ENCODE measurements at places on chromosomes 1 and 21. TPM values are rescaled to one million over a fixed set of nuclear protein-coding genes. Genes with fewer than 3 reads are reported as not detected.
A peak's percentile ranks its signal among the peaks of the same experiment; 100 is the strongest.

- peak overlapping the region; percentile 65 for H3K27ac ChIP-seq
- H3K4me3 ChIP-seq: peak overlapping the region; percentile 64
- H3K27me3 ChIP-seq: no peaks in the 10 kb centered on the region
- peaks cover 66% of the 10 kb centered on the region for H3K4me1 ChIP-seq
Observed at GRCh38 chr1:79499541-79499940, 493.0 kb upstream of the ADGRL4 start.

- H3K36me3 ChIP-seq: no peaks in the 10 kb centered on the region
- H3K4me3 ChIP-seq: no peak overlapping the region
- H3K27ac ChIP-seq: no peak overlapping the region
- H3K4me1 ChIP-seq: peaks cover 8% of the 10 kb centered on the region
- no peak for DNase-seq
Observed at GRCh38 chr1:114033961-114034360, 54.7 kb downstream of the OLFML3 start.

GRCh38 chr1:33312413-33312749, 8.5 kb downstream of the A3GALT2 start:
- no peak overlapping the region for H3K4me3 ChIP-seq
- DNase-seq: no peak
- peaks cover 4% of the 10 kb centered on the region for H3K27me3 ChIP-seq
- peaks cover 11% of the 10 kb centered on the region for H3K36me3 ChIP-seq
- H3K4me1 ChIP-seq: peaks cover 7% of the 10 kb centered on the region
- H3K27ac ChIP-seq: no peak overlapping the region

DNA sequence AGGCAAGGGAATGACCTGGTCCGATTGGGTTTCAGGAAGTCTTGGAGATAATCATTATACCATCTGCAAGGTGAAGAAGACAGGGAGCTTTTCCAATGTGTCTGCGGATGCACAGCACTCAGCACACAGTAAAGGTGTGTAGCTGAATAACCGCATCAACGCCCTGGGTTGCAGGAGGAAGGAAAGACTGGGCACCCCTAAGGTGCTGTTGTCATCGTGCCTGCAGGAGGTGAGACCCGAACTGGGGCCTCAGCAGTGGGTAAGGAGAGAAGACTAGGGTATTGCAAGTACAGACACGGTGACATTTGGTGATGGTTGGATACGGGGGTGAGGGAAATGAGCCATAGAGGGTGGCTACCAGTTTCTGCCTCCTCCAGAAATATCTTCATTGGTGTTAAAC, 1.1 kb upstream of the TRIM62 start:
- no peaks in the 10 kb centered on the region for H3K36me3 ChIP-seq
- peak overlapping the region; percentile 93 for H3K4me3 ChIP-seq
- peaks cover 3% of the 10 kb centered on the region for H3K27me3 ChIP-seq
- peaks cover 42% of the 10 kb centered on the region for H3K4me1 ChIP-seq

DNA sequence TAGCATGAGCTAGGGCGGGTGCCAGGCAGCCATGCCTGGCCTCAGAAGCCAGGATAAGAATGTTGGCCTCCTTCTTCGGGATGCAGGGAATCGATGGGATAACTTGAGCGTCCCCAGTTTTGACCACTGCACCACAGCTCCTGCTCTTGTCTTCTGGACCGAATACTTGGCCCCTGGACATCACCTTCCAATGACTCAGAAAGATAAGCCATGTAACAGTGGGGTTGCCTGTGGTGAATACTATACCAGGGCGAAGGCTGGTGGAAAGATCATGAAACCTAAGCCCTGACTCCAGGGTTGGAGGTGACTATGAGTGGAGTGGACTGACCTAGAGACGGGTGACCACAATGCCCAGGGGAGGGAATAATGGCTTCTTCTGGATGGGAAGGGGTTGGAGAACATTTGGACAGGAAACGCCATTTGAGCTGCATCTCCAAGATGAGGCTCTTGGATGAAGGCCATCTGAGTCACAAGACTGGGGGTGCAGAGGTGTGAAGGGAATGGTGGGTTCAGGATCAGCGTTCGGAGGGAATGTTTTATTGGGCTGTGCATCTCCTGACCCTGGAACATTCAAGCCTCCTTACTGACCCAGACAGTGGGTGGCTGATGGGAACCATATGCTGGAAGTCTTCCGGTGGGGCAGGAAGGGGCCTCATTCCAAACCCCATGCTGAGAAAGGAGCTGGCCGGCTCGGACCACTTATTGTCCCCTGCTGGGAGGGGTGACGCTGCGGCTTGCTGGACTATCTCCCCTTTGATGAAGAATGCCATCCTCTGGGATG, 18.5 kb upstream of the KCNE2 start:
- H3K27ac ChIP-seq: no peak overlapping the region
- DNase-seq: no peak
- H3K4me1 ChIP-seq: peaks cover 27% of the 10 kb centered on the region
- H3K36me3 ChIP-seq: no peaks in the 10 kb centered on the region

GRCh38 chr1:193264313-193265065, 78.1 kb upstream of the B3GALT2 start:
- DNase-seq: no peak
- H3K36me3 ChIP-seq: peaks cover 29% of the 10 kb centered on the region

Gene ZFP69B
- 14.3 TPM for total RNA-seq

All from neural crest cell (in vitro differentiated cells).